ENCODE measurements at places on chromosomes 7 and 10.

- no peak for DNase-seq
Observed at GRCh38 chr10:114777415-114777814, 44.2 kb upstream of the FHIP2A start.

DNA sequence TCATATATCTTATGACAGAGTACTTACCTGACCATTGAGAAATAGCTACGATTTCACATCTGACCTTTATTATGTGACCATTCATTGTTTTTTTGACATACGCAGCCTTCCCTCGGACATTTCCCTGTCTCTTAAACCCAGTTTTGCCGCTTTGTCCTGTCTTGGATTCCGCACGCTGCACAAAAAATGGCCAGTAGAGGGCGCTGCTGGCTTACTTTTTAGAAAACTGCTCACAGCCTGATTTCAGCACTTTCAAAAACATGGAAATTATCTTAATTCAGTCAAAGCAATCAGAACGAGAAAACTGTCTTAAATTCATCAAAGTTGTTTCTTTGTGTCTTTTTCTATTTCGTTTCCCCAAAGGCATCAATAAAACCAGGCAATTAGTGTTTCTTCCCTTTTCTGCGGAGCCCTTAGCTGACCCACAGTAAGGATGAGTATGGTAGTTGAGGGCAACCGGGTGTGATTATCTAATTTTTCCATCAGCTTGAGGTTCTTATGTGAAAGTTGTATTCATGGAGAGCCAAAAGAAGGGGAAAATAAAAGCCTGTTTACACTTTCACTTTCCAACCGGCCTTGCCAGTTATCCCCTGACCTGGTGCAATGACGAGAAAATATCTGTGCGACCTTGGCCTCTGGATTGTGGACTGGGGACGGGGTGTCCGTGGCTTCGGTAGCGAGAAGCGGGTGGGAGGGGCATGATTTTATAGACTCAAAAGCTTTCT is 144.4 kb downstream of the DYNC1I1 start:
- peak; percentile 67 for DNase-seq

GRCh38 chr10:73166972-73167371 is 836 bp downstream of the ECD start:
- DNase-seq = no peak

- DNase-seq = no peak
Observed at GRCh38 chr10:61878740-61879068, 22.8 kb upstream of the ARID5B start.

Data from stimulated activated CD8-positive, alpha-beta memory T cell treated with anti-CD3 and anti-CD28 coated beads, Interleukin-7, amount 100 ng/mL, for 24 hours (primary cell).